ENCODE measurements at places on chromosomes 7 and 10.

- no peak for DNase-seq
Observed at GRCh38 chr10:111080224-111080623, 3.4 kb downstream of the ADRA2A start.

DNA sequence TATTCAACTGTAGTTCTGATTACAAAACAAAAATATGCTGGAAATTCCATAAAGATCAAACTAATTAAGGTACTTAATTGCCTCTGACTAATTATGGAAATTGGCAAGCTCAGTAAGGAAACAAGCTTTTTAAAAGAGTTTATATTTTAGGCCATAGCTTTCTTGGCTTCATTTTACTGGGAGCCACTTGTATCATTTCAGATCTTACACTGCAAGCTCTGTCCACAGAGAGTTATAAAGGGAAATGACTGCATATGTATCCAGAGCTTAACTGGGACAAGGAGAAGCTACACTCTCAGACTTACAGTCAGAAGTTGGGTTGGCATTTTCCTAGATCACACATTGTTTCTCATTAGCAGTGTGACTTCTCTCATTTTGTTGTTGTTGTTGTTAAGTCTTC, 92.4 kb downstream of the LRRN3 start:
- no peak for DNase-seq

DNA sequence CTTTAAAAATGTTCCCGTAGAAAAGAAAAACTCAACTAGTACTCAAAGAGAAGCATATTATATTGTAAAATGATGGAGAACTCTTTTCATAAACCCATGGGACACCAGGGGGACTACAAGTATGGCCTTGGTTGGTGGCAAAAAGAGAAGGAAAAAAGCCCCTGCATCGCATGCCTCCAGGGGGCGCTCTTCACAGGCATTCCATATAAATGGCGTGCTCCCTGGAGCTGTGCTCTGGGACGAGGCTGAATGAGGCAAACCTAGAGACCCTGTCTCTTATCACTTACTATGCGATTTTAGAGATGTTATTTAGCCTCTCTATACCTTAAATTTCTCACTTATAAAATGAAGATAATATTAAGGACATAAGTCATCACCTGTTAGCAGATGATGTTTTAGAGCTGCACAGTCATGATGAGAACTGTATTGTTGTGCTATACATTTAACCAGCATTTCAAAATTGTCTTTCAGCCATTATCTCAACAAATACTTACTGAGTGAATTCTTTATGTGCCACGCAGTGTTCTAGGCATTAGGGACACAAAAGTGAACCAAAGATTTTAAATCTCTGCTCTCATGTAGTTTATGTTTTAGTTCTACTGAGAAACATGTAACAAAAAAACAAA, 105.8 kb downstream of the ARHGAP21 start:
- DNase-seq: no peak

DNA sequence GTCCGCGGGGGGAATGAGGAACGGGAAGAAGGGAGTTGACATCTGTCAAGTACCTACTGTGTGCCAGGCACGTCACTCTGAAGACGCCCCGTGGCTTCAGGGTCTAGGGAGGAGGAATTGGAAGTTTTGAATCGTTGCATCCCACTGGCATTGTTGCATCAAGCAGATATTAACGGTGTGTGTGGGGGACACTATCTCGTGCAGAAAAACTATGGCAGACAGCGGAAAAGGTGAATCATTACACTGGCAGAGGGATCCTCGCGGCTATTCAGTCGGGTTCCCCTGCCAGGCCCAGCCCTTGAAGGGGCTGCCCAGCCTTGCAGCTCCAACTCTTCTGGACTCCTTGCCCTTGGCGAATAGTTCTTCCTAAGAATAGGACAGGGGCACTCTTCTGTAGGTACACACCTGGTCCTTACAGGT, 1.0 kb upstream of the KIAA1549 start:
- DNase-seq: no peak

DNA sequence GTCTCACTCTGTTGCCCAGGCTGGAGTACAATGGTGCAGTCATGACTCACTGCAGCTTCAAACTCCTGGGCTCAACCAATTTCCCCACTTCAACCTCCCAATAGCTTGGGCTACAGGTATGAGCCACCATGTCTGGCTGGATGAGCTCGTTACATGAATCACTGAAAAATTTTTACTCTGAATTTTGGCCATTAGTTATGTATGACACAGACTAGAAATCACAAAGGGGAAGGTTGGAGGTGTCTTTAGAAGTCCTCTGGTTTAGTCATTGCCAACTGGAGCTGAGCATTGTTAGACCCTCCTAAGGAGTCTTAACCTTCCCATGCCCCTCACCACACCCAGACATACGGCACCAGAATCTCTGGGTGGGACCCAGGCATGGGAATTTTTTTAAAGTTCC, 34.7 kb downstream of the SVIL start:
- no peak for DNase-seq

- DNase-seq: no peak
Observed at GRCh38 chr10:113021268-113022040, 71.4 kb downstream of the TCF7L2 start.

- DNase-seq: no peak
Observed at GRCh38 chr10:5589661-5590511, 65.1 kb downstream of the CALML3 start.

- DNase-seq: no peak
Observed at GRCh38 chr10:71685554-71686232, 33.9 kb downstream of the C10orf105 start.

DNA sequence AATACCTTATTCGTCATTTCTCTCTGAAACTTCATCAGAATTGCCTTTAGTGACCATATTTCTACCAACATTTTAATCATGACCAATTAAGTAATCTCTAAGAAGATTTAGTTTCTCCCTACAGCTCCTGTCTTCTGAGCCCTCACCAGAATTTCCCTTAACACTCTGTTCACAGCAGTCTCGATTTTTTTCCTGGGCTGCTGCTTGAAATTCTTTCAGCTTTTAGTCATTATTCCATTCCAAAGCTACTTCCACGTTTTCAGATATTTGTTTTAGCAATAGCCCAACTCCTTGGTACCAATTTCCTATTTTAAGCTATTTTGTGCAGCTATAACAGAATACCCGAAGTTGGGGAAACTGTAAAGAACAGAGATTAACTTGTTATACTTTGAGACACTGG, 192.4 kb upstream of the DKK1 start:
- DNase-seq: no peak

DNA sequence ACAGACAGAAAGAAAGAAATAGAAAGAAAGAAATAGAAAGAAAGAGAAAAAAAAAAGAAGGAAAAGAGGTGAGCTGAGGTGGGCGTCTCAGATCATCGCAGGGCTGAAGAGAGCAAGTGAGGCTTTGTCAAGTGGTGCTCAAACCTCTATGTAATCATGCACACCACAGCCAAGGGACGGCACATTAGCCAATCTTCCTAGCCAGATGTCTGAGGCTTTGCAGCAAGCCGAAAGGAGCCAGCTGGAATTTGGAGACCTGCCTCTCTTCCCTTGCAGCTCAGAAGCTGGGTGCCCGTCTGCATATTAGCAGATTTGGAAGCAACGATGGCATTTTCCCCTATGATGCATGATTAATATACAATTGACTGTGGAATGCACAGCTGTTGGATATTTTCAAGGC, 52.5 kb downstream of the ADRA2A start:
- no peak for DNase-seq

DNA sequence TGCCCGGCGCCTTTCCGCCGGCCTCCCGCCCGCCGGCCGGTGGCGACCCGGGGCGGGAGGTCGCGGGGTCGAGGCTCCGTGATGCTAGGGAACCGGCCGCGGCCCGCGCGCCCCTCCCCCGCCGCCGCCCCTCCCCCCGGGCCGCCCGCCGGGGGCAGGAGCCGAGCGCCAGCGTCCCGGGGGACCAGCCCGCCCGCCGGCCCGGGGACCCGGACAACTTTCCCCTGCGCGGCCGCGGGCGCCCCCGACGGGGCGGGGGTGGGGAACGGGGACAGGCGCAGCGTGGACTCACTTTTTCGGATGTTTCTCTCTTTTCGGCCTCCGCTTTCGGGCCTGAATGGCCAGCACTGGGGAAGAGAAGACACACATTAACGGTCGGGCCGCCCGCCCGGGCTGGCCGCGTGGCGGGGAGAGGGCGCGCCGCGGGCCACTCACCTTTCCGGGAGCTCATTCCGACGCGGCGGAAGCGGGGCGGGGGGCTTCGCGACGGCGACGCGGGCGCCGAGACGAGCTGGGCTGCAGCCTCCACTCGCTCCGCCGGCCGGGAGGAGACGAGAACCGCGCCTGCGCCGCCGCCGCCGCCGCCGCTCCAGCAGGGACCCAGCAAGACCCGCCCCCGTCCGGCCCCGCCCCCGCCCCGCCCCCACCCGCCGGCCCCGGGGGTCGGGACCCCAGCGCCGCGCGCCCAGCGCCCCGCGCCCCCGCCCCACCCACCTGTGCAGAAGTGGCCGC, at the start of gene SRPK2:
Gene SRPK2 (minus strand): TSS at position 566 of the 732 bp plus-strand sequence.
- peak; percentile 57 for DNase-seq

DNA sequence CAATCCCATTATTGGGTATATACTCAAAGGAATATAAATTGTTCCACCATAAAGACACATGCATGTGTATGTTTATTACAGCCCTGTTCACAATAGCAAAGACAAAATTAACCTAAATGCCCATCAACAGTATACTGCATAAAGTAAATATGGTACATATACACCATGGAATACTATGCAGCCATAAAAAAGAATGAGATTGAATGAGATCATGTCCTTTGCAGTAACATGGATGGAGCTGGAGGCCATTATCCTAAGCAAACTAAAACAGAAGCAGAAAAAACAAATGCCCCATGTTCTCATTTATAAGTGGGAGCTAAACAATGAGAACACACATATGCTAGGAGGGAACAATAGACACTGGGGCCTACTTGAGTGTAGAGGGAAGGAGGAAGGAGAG, 44.7 kb upstream of the CROT start:
- no peak for DNase-seq

DNA sequence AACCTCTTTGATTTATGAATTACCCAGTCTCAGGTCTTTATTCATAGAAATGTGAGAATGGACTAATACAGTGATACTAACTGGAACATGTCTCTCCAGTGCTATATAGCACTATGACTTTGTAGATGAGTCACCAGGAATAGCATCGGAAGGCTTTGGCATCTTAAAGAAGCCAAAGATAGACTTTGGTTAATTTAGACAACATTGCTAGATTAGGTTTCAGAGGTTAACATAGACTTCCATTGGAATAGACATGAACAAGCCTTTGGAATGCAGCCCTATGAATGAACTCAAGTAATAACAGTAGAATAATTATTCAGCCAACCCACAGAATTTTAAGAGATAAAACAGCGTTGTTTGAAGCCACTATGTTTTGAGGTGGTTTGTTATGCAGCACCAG, 169.2 kb downstream of the HGF start:
- DNase-seq: no peak

DNA sequence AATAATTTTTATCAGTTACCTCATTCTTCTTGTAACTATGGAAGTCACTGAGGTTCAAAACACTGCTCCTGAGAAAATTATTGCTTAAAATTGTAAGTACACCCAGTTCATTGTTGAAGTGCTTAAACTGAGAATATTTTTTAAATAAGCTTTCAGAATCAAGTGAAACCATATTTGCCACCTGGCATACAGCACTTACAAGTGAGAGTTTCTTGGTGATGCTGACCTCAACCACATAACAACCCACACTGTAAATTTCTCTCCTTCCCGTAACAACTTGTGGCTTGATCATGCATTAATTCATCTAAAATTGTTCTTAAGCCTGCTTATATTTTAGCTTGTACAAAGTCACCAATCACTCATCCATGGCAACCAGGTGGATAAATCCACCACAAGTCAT, 34.0 kb downstream of the IMMP2L start:
- DNase-seq: no peak

GRCh38 chr7:129778770-129779601, 167.5 kb downstream of the NRF1 start:
- no peak for DNase-seq

- DNase-seq: no peak
Observed at GRCh38 chr7:16587790-16588189, 57.8 kb downstream of the ANKMY2 start.

GRCh38 chr7:140033036-140033435, 29.7 kb downstream of the PARP12 start:
- no peak for DNase-seq

GRCh38 chr7:158945519-158945918, 89.2 kb downstream of the DYNC2I1 start:
- DNase-seq: no peak

DNA sequence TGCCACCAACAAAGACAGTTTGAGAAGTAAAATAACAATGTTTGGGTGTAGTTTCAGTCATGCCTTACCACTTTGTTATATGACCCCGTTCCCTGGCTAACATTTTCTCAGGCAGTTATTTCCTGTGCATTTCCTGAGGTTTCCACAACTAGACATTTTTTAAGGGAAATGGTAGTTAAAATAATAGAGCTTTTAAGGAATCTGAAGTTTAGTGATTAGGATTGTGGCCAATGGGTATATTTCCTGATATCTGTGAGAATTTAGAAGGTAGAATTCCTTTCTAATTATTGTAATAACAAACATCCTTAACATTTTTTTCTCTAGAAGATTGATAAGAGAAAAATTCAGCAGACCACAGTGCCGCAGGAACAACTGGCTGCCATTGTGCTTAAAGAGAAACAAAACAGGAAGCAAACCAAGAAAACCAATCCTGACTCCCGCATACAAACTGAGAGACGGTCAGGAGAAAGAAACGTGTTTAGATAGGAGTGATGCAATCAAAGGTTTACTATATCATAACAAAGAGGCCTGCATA, 193.6 kb downstream of the MBL2 start:
- DNase-seq: no peak

DNA sequence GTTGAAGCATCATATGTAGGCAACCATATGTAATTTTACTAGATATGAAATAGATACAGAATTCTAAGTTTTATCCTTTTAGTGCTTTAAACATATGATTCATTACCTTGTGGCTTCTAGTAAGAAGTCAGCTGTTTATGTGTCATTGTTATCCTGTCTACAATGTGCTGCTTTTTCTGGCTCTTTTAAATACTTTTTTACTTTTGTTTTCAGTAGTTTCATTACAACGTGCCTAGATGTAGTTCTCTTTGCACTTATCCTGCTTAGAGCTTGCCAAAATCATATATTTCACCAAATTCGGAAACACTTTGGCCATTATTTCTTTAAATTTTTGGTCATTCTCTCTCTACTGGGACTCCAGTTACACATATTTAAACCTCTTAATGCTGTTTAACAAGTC, 26.4 kb downstream of the YAE1 start:
- DNase-seq: no peak

DNA sequence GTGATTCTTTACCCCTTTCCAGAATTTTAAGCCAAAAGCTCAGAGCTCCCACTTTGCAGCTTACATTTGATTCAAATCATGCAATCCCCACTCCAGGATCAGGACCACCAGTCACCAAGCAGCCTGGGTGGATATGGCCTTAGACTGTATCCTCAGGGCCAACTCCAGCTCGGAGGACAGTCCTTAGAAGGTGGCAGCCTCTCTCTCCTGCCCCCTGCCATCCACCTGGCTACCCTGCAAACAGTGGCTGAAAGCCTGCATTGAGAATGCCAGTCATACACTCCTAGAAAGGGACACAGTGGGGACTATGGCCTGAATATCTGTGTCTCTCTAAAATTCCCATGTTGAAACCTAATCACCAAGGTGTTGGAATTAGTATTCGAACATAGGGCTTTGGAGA, 50.0 kb upstream of the KCNMA1 start:
- DNase-seq: no peak

- DNase-seq: no peak
Observed at GRCh38 chr10:18261768-18262231, 121.6 kb downstream of the CACNB2 start.

- DNase-seq: no peak
Observed at GRCh38 chr7:27739301-27739908, 557 bp upstream of the TAX1BP1 start.

Measured in NCI-H1930 (cell line).